Nephron progenitor cell (in vitro differentiated cells): ENCODE measurements at places on chromosomes 11 and 22.

- peaks cover 19% of the 10 kb centered on the region for H3K27me3 ChIP-seq
- no peak for DNase-seq
- H3K27ac ChIP-seq = peak overlapping the region; percentile 79
- peak overlapping the region; percentile 68 for H3K4me3 ChIP-seq
Measured at GRCh38 chr11:2725368-2726300, 25.8 kb upstream of the KCNQ1OT1 start.

- H3K27ac ChIP-seq = no peak overlapping the region
- no peak overlapping the region for H3K4me3 ChIP-seq
- peaks cover 5% of the 10 kb centered on the region for H3K4me1 ChIP-seq
- no peaks in the 10 kb centered on the region for H3K36me3 ChIP-seq
Measured at GRCh38 chr11:28961726-28962125, 853.5 kb downstream of the METTL15 start.

DNA sequence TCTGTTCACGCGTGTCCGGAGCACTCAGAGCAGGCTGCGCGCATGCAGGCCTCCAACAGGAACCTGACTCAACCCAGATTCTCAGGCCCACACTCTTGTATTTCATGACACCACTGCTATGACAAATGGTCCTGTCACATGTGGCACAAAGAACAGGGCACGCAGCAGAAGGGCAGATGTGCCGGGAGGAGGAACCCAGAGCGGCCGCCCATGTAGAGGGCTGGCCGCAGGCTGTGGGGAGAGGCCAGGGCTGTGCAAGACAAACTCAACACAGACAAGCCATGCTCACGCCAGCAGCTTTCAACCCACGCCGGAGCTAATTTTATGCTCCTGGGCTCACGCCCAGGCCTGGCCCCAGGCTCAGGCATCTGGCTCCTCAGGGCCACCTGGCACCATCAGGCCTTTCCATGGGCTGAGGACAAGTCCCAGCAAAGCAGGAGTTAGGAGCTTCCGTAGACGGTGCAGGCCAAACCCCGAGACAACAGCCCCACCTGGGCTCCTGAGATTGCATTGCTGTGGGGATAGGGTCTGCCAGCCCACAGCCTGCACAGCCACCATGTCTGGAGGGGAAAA, 40.0 kb downstream of the DUSP8 start:
- H3K27me3 ChIP-seq = peaks cover 4% of the 10 kb centered on the region
- H3K27ac ChIP-seq = peak overlapping the region; percentile 37
- H3K4me1 ChIP-seq = peaks cover 21% of the 10 kb centered on the region
- no peaks in the 10 kb centered on the region for H3K36me3 ChIP-seq
- no peak overlapping the region for H3K4me3 ChIP-seq

- peak overlapping the region; percentile 59 for H3K27ac ChIP-seq
- DNase-seq = no peak
- H3K4me1 ChIP-seq = peaks cover 34% of the 10 kb centered on the region
- H3K27me3 ChIP-seq = no peaks in the 10 kb centered on the region
Measured at GRCh38 chr11:208917-209260, 1.4 kb downstream of the RIC8A start.

GRCh38 chr11:111019871-111020670, 225.5 kb upstream of the POU2AF2 start:
- H3K4me3 ChIP-seq = no peak overlapping the region
- H3K27ac ChIP-seq = no peak overlapping the region
- H3K27me3 ChIP-seq = peaks cover 3% of the 10 kb centered on the region
- H3K36me3 ChIP-seq = no peaks in the 10 kb centered on the region
- no peak for DNase-seq
- no peaks in the 10 kb centered on the region for H3K4me1 ChIP-seq

DNA sequence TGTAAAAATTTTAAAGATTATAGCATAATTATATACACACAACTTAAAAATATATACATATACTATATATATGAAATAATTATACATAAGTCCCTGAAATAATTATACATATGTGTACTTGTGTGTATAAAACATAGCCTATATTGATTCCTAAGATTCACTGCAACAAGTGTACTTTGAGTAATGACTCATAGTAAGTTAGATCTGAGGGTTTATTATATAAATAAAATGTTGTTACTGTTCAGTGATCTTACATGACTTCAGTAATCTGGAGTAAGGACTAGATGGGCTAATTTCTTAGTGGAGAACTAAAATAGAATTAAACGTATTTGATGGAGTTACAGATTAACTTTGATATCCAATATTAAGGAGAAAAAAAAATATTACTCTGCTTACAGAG, 350.5 kb downstream of the CNTN5 start:
- H3K4me1 ChIP-seq = no peaks in the 10 kb centered on the region
- no peaks in the 10 kb centered on the region for H3K27me3 ChIP-seq

DNA sequence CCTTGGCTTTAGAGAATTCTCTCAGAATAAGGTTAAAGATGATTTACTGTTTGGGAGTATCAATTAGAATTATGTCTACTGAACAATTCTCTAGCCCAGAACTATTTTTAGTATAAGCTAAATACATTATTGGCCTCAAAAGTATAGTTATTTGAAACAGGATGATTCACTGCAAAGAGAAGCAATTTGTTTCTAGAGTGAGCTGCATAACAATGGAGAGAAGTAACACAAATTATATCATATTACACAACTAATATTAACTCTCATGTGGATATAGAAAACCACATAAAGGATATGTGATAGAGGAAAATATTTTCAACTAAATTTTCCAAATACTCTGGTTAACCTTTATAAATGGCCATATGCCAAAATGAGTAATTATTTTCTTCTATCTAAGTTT, 24.9 kb downstream of the PGM2L1 start:
- peaks cover 6% of the 10 kb centered on the region for H3K36me3 ChIP-seq
- no peak overlapping the region for H3K27ac ChIP-seq
- DNase-seq = no peak
- H3K27me3 ChIP-seq = peaks cover 5% of the 10 kb centered on the region
- no peaks in the 10 kb centered on the region for H3K4me1 ChIP-seq
- no peak overlapping the region for H3K4me3 ChIP-seq

GRCh38 chr11:116255321-116255953, 517.4 kb downstream of the BUD13 start:
- peaks cover 5% of the 10 kb centered on the region for H3K36me3 ChIP-seq
- peaks cover 33% of the 10 kb centered on the region for H3K4me1 ChIP-seq
- H3K4me3 ChIP-seq = no peak overlapping the region
- H3K27ac ChIP-seq = peak overlapping the region; percentile 7
- DNase-seq = no peak

DNA sequence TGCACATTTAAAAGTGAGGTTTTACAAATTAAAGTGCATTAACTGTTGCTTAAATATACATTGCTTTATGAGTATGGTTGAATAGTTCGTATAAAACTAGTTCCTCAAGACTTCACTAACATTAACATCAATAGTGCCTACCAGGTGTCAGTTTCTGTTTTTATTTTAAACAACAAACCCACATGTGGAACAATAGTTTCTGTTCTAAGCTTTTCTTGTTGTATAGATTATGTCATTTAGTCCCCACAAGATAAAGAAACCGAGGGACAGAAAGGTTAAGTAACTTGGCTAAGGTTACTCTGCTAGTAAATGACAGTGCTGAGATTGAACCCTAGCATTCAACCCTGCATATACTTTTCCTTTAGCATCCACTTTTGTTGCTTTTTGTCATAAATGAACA, 41.4 kb upstream of the ST14 start:
- no peaks in the 10 kb centered on the region for H3K4me1 ChIP-seq
- H3K4me3 ChIP-seq = no peak overlapping the region
- H3K27ac ChIP-seq = no peak overlapping the region

DNA sequence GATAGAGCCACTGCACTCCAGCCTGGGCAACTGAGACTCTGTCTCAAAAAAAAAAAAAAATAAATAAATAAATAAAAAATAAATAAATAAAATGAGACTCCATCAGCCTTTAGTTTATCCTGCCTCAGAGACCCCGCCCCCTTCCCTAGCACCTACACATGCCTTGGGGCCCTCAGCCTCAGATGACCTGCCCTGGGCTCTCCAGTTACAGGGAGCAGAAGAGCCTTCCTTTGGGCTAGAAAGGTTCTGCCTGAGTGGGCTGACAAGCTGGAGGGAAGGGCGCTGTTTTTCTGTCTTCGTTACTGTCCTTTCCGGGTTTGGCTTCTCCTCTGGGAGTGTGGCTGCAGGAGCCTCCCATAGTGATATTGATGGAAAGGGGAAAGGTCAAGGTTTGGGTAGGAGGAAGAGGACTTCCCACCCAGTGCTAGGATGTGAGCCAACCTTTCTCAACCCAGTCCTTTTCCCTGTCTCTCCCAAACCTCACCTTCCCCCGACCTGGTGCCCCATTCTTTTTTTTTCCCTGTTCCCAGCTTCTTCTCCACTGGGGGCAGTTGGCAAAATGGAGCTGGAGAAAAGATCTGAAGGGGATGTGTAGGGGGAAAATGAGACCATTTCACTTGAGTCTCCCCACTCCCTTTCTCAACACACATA, 1.5 kb upstream of the SF3B2 start:
- H3K27ac ChIP-seq = peak overlapping the region; percentile 98
- peaks cover 67% of the 10 kb centered on the region for H3K4me1 ChIP-seq
- peak; percentile 46 for DNase-seq
- peaks cover 25% of the 10 kb centered on the region for H3K36me3 ChIP-seq

- no peak overlapping the region for H3K27ac ChIP-seq
- peaks cover 23% of the 10 kb centered on the region for H3K4me1 ChIP-seq
- H3K36me3 ChIP-seq = peaks cover 18% of the 10 kb centered on the region
- no peak overlapping the region for H3K4me3 ChIP-seq
- DNase-seq = no peak
Measured at GRCh38 chr11:68908273-68908672, 4.6 kb downstream of the IGHMBP2 start.

GRCh38 chr11:58770627-58771457, 39.1 kb upstream of the GLYAT start:
- H3K27me3 ChIP-seq = no peaks in the 10 kb centered on the region
- H3K36me3 ChIP-seq = no peaks in the 10 kb centered on the region
- no peaks in the 10 kb centered on the region for H3K4me1 ChIP-seq
- no peak overlapping the region for H3K27ac ChIP-seq

GRCh38 chr11:36363361-36364268, 67.5 kb downstream of the PRR5L start:
- peak overlapping the region; percentile 23 for H3K27ac ChIP-seq
- peaks cover 7% of the 10 kb centered on the region for H3K27me3 ChIP-seq
- peak overlapping the region; percentile 39 for H3K4me3 ChIP-seq
- DNase-seq = no peak

- H3K27me3 ChIP-seq = peaks cover 2% of the 10 kb centered on the region
- DNase-seq = no peak
- H3K4me1 ChIP-seq = peaks cover 31% of the 10 kb centered on the region
- no peak overlapping the region for H3K4me3 ChIP-seq
Measured at GRCh38 chr11:78319453-78319955, 98.1 kb downstream of the GAB2 start.

- H3K4me1 ChIP-seq = peaks cover 79% of the 10 kb centered on the region
- no peak overlapping the region for H3K4me3 ChIP-seq
- peak overlapping the region; percentile 59 for H3K27ac ChIP-seq
Measured at GRCh38 chr11:69434471-69434931, 47.0 kb upstream of the LINC01488 start.

- H3K4me3 ChIP-seq = no peak overlapping the region
- H3K4me1 ChIP-seq = peaks cover 84% of the 10 kb centered on the region
- peak overlapping the region; percentile 50 for H3K27ac ChIP-seq
- H3K27me3 ChIP-seq = no peaks in the 10 kb centered on the region
- DNase-seq = no peak
Measured at GRCh38 chr11:115611343-115611742, 107.1 kb upstream of the CADM1 start.

- DNase-seq = no peak
- peaks cover 5% of the 10 kb centered on the region for H3K36me3 ChIP-seq
- H3K4me3 ChIP-seq = peak overlapping the region; percentile 21
- peaks cover 40% of the 10 kb centered on the region for H3K4me1 ChIP-seq
- H3K27ac ChIP-seq = no peak overlapping the region
Measured at GRCh38 chr22:40050258-40050657, 55.5 kb downstream of the FAM83F start.

- no peak for DNase-seq
- no peaks in the 10 kb centered on the region for H3K36me3 ChIP-seq
- peaks cover 5% of the 10 kb centered on the region for H3K27me3 ChIP-seq
- no peak overlapping the region for H3K4me3 ChIP-seq
- H3K4me1 ChIP-seq = peaks cover 2% of the 10 kb centered on the region
Measured at GRCh38 chr22:48889209-48889830, 938.4 kb downstream of the BRD1 start.

DNA sequence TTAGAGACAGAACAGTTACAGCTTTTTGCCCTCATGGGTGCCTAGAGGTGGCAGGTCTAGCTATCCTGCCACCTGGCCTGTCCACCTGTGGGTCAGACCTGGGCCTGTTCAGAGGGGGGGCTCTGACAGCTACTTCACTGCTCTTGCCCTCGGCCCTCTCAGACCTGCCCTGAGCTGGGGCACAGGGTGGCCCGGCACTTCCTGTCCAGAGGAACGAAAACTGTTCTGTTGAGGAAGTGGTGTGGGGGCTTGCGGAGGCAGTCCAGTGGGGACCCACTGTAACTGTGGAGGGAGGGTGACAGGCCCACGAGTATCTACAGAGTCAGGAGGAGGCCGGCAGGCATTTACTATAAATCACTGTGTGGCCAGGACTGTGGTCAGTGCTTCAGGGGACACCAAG, 16.2 kb downstream of the TESMIN start:
- peaks cover 13% of the 10 kb centered on the region for H3K4me1 ChIP-seq
- H3K27ac ChIP-seq = no peak overlapping the region
- peaks cover 12% of the 10 kb centered on the region for H3K27me3 ChIP-seq
- H3K36me3 ChIP-seq = no peaks in the 10 kb centered on the region
- DNase-seq = no peak
- no peak overlapping the region for H3K4me3 ChIP-seq

DNA sequence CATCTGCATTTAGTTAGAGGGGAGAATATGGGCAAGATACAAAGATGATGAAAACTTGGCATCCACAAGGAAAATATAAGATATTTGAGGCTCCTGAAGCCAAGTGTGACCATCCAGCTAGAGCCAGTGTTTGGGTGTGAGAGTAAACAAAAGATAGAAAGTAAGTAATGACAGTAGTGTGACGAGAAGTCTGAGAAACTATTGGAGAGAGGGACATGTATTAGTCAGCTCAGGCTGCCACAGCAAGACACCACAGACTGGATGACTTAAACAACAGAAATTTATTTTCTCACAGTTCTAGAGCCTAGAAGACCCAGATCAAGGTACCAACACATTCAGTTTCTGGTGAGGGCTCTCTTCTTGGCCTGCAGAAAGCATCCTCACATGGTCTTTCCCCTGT, 6.4 kb upstream of the CCKBR start:
- no peak overlapping the region for H3K4me3 ChIP-seq
- H3K36me3 ChIP-seq = no peaks in the 10 kb centered on the region
- peaks cover 9% of the 10 kb centered on the region for H3K4me1 ChIP-seq
- DNase-seq = no peak

DNA sequence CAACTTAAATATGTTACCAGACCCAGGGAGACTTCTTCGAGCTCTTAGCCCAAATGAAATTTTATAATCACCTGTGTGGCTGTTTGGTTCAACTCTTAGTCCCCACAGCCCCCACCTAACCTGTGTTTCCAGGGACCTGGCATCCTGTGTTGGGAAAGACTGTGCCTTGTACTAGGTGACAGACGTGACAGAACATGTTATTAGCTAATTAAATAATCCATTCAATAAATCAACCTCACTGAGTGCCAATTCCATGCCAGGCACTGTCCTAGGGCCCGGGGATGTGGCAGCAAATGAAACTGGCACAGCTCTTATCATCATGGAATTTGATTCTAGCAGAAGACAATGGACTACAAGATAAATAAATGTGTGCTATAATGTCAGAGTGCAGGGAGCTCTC, 431.9 kb downstream of the MIAT start:
- no peak overlapping the region for H3K4me3 ChIP-seq
- no peaks in the 10 kb centered on the region for H3K36me3 ChIP-seq
- H3K4me1 ChIP-seq = no peaks in the 10 kb centered on the region
- no peak overlapping the region for H3K27ac ChIP-seq
- H3K27me3 ChIP-seq = peaks cover 35% of the 10 kb centered on the region
- no peak for DNase-seq

GRCh38 chr11:120563703-120564572, 52.4 kb downstream of the GRIK4 start:
- DNase-seq = peak; percentile 68
- H3K27me3 ChIP-seq = peaks cover 61% of the 10 kb centered on the region
- H3K36me3 ChIP-seq = no peaks in the 10 kb centered on the region
- H3K27ac ChIP-seq = no peak overlapping the region
